ENCODE measurements at places on chromosomes 7 and 10.
A peak's percentile ranks its signal among the peaks of the same experiment; 100 is the strongest.

DNA sequence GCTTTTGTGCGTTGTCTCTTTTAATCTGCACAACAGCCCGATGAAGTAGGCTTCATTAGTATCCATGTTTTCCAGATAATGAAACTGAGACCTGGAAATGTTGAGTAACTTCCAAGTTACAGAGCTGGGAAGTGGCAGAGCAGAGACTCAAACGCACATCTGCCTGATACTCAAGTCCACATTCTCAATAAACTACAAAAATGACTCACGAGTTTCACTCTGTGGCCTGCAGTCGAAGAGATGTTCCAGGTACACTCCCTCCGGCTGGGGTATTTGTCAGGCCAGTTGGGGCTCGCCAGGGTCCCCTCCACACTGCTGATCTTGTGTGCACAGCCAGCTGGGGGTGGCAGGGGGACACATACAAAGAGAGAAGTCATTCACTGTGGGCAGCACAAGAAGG is 17.7 kb upstream of the OPALIN start:
- no peaks in the 10 kb centered on the region for H3K36me3 ChIP-seq
- no peak overlapping the region for H3K4me3 ChIP-seq
- no peak overlapping the region for H3K27ac ChIP-seq
- H3K4me1 ChIP-seq, result peaks cover 15% of the 10 kb centered on the region
- DNase-seq, result no peak

DNA sequence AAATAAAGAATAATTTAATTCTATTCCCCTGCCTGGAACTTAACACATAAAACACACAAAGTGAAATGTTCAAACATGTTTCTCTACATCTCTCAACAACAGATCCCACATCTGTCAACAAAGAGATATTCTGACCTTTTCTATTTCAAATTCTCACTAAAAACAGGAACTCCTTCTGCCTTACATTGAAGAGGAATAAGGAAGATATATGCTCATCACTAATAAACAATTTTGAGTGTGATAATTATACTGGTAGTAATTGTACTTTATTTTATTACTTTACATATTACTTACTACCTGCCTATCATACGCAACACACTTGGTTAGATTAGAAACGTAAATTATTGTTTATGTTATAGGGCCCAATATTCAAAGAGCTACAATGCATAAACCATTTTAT is 13.4 kb downstream of the AKR1C2 start:
- H3K27ac ChIP-seq, result no peak overlapping the region
- no peaks in the 10 kb centered on the region for H3K27me3 ChIP-seq
- H3K36me3 ChIP-seq, result no peaks in the 10 kb centered on the region
- DNase-seq, result no peak
- H3K4me1 ChIP-seq, result no peaks in the 10 kb centered on the region

DNA sequence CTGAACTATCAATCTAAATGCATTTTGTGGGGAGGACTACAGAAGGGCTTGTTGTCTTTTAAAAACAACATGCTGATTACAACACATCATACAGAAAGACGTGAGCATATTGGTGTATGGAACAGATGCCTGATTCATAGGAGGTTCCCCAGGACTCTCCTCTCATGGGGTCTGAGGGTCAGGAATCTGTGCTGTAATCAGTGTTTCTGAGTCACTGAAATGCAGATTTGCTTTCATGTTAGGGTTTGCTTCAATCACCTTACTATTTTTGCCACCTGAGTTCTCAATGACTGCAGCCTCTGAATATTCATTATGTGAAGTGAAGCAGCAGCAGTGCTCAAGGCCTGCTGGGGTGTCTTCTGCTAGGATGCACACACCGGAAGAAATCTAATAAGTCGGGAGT is 550 bp upstream of the ANK3 start:
- H3K4me3 ChIP-seq, result no peak overlapping the region
- no peaks in the 10 kb centered on the region for H3K36me3 ChIP-seq
- no peak overlapping the region for H3K27ac ChIP-seq
- peaks cover 10% of the 10 kb centered on the region for H3K4me1 ChIP-seq
- no peaks in the 10 kb centered on the region for H3K27me3 ChIP-seq

DNA sequence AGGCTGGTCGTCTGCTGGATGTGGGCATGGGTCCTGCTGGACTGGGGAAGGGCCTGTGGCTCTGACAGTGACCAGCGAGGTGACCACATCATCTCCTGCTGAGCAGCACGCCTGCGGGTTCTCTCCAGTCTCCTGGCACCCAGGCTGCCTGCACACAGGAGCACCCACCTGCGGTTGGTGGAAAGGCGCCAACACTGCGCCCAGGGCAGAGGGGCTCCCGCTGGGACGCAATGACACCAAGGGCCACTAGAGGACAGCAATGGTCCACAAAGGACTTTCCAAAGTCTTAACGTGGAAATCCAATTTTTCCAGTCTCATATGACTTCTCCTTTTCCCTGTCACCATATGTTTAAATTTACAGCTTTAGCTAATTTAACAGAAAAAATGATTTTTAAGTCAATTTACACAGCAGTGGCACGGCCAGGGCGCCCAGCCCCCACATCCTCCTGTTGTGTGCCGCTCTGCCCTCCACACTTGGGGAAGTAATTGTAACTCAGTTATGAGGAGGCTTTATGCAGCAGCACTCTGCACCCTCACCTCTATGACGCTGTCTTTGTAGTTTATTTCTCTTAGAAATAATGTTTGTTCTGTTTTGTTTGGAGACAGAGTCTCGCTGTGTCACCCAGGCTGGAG is 38.1 kb downstream of the CFAP46 start:
- peaks cover 16% of the 10 kb centered on the region for H3K4me1 ChIP-seq
- peak overlapping the region; percentile 3 for H3K4me3 ChIP-seq
- no peaks in the 10 kb centered on the region for H3K36me3 ChIP-seq
- H3K27ac ChIP-seq, result peak overlapping the region; percentile 5
- DNase-seq, result peak; percentile 68

- peak overlapping the region; percentile 21 for H3K4me3 ChIP-seq
- no peaks in the 10 kb centered on the region for H3K36me3 ChIP-seq
- H3K4me1 ChIP-seq, result peaks cover 11% of the 10 kb centered on the region
- no peak for DNase-seq
Observed at GRCh38 chr7:11831156-11831735, 752 bp downstream of the THSD7A start.

- H3K4me3 ChIP-seq, result no peak overlapping the region
- H3K4me1 ChIP-seq, result peaks cover 8% of the 10 kb centered on the region
- H3K27me3 ChIP-seq, result no peaks in the 10 kb centered on the region
- H3K27ac ChIP-seq, result no peak overlapping the region
- peaks cover 79% of the 10 kb centered on the region for H3K36me3 ChIP-seq
Observed at GRCh38 chr7:65397730-65398142, 24.1 kb downstream of the ZNF92 start.

GRCh38 chr7:27873981-27874957 is 134.3 kb downstream of the TAX1BP1 start:
- no peak overlapping the region for H3K27ac ChIP-seq
- DNase-seq, result no peak
- no peak overlapping the region for H3K4me3 ChIP-seq
- H3K27me3 ChIP-seq, result no peaks in the 10 kb centered on the region
- H3K36me3 ChIP-seq, result peaks cover 2% of the 10 kb centered on the region

GRCh38 chr10:73889014-73889413 is 14.7 kb upstream of the CAMK2G start:
- no peak overlapping the region for H3K27ac ChIP-seq
- H3K4me1 ChIP-seq, result peaks cover 12% of the 10 kb centered on the region
- no peak overlapping the region for H3K4me3 ChIP-seq
- no peaks in the 10 kb centered on the region for H3K36me3 ChIP-seq

- H3K27me3 ChIP-seq, result peaks cover 2% of the 10 kb centered on the region
- H3K4me3 ChIP-seq, result peak overlapping the region; percentile 71
- H3K36me3 ChIP-seq, result peaks cover 3% of the 10 kb centered on the region
- peaks cover 50% of the 10 kb centered on the region for H3K4me1 ChIP-seq
- H3K27ac ChIP-seq, result no peak overlapping the region
- DNase-seq, result no peak
Observed at GRCh38 chr7:28180031-28180363, 598 bp downstream of the JAZF1 start.

- H3K27me3 ChIP-seq, result no peaks in the 10 kb centered on the region
- no peak overlapping the region for H3K4me3 ChIP-seq
- H3K4me1 ChIP-seq, result peaks cover 4% of the 10 kb centered on the region
- no peaks in the 10 kb centered on the region for H3K36me3 ChIP-seq
- peak; percentile 19 for DNase-seq
Observed at GRCh38 chr7:18352339-18353255, 143.0 kb upstream of the HDAC9 start.

- H3K27me3 ChIP-seq, result peaks cover 20% of the 10 kb centered on the region
- no peak overlapping the region for H3K27ac ChIP-seq
- H3K4me3 ChIP-seq, result no peak overlapping the region
Observed at GRCh38 chr7:107643407-107643806, 17.2 kb upstream of the SLC26A4 start.

- H3K27ac ChIP-seq, result no peak overlapping the region
- peaks cover 49% of the 10 kb centered on the region for H3K27me3 ChIP-seq
- peaks cover 5% of the 10 kb centered on the region for H3K4me1 ChIP-seq
- DNase-seq, result no peak
- H3K4me3 ChIP-seq, result no peak overlapping the region
Observed at GRCh38 chr10:116269619-116270018, 3.4 kb downstream of the GFRA1 start.

GRCh38 chr7:141974831-141975230 is 1.3 kb upstream of the TAS2R38 start:
- H3K27ac ChIP-seq, result no peak overlapping the region
- H3K36me3 ChIP-seq, result no peaks in the 10 kb centered on the region
- no peaks in the 10 kb centered on the region for H3K27me3 ChIP-seq
- no peak for DNase-seq
- no peak overlapping the region for H3K4me3 ChIP-seq
- peaks cover 18% of the 10 kb centered on the region for H3K4me1 ChIP-seq

DNA sequence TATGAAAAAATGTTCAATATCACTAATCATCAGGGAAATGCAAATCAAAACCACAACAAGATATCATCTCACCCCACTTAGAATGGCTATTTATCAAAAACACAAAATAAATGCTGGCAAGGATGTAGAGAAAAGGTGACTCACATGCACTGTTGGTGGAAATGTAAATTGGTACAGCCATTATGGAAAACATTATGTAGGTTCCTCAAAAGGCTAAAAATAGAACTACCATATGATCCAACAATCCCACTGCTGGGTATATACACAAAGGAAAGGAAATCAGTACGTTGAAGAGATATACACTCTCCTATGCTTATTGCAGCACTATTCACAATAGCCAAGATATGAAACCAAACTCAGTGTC is 50.2 kb downstream of the CDK1 start:
- H3K4me3 ChIP-seq, result no peak overlapping the region
- H3K27ac ChIP-seq, result no peak overlapping the region
- peaks cover 11% of the 10 kb centered on the region for H3K4me1 ChIP-seq

DNA sequence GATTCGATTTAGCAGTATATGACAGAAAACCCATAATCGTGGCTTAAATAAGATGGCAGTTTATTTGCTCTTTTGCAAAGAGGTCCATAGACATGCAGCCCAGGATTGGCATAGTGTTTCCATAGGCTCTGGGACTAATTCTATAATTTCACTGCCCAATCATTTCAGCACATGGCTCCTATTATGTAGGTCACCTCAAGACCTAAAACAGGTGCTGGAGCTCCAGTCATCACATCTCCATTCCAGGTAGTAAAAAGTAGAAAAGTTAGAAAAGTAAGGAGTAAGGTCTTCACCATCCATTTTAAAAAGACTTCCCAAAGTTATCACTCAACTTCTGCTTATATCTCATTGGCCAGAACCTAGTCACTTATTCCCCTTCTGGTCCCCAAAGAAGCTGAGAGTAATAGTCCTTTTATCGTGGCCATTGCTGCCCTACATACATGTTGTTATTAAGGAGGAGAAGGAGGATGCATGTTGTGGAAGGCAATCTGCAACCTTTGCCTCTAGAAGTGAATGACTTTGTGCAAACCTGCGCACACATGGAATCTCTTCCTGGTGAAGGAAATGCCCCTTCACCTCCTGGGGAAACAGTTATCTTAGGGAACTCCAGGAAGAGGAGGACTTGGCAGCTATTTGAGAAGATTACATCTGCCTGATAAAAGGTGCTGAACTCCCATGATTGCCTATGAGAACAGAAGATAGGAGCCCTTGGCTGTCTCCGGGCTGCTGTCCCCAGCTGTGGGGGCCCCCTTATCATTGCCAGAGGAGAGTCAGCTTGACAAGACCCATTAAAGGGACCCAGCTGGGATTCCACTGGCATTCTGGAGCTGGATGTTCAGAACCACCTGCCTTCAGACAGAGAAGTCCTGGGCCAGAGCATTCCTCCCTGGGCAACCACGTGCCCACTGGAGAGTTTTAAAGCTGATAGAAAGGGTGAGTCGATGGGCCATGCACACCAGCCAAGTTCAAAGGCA is 330.6 kb upstream of the ZMIZ1 start:
- H3K27ac ChIP-seq, result no peak overlapping the region
- H3K4me3 ChIP-seq, result no peak overlapping the region
- H3K4me1 ChIP-seq, result peaks cover 14% of the 10 kb centered on the region
- H3K27me3 ChIP-seq, result peaks cover 9% of the 10 kb centered on the region
- DNase-seq, result no peak
- no peaks in the 10 kb centered on the region for H3K36me3 ChIP-seq

DNA sequence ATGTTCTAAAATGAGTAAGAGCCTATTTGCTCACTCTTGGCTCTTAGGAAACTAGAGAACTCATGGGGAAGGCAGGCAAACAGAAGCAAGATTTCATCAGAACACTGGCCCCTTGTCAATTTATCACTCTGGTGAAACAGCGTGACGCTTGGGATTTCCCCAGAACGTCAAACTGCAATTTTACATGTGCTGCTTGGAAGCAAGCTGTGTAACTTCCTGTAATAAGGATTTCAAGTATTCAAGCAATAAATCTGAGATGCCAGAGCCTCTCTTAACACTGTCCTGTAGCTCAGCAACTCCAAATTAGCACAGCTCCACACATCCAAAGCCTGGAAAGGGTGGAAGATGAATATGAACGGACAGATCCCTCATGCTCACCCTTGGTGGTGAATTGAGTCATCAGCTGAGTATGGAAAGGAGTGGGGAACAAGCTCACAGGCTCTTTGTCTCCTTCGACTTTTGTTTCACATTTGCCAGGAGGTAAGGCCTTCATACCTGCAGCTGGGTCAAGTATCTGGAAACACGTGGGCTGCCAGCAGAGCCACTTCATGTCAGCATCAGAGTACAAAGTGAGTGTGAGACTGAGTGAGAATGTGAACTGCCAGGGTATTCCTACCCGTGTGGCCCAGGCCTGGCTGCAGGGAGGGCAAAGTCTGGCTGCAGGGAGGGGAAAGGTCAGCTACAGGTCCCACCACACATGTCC is 140.4 kb upstream of the NAMPT start:
- no peaks in the 10 kb centered on the region for H3K27me3 ChIP-seq
- peak overlapping the region; percentile 76 for H3K4me3 ChIP-seq
- H3K27ac ChIP-seq, result peak overlapping the region; percentile 99
- DNase-seq, result peak; percentile 73
- H3K36me3 ChIP-seq, result peaks cover 16% of the 10 kb centered on the region

- H3K4me1 ChIP-seq, result no peaks in the 10 kb centered on the region
- no peaks in the 10 kb centered on the region for H3K27me3 ChIP-seq
- H3K4me3 ChIP-seq, result no peak overlapping the region
- no peak for DNase-seq
- H3K27ac ChIP-seq, result no peak overlapping the region
Observed at GRCh38 chr7:31466036-31466435, 47.9 kb upstream of the ITPRID1 start.

- no peaks in the 10 kb centered on the region for H3K4me1 ChIP-seq
- no peak for DNase-seq
- no peak overlapping the region for H3K4me3 ChIP-seq
- no peaks in the 10 kb centered on the region for H3K36me3 ChIP-seq
- no peak overlapping the region for H3K27ac ChIP-seq
Observed at GRCh38 chr7:120838281-120838682, 19.7 kb downstream of the TSPAN12 start.

- no peaks in the 10 kb centered on the region for H3K4me1 ChIP-seq
- H3K27ac ChIP-seq, result no peak overlapping the region
- no peaks in the 10 kb centered on the region for H3K36me3 ChIP-seq
- no peak overlapping the region for H3K4me3 ChIP-seq
- DNase-seq, result peak; percentile 13
- no peaks in the 10 kb centered on the region for H3K27me3 ChIP-seq
Observed at GRCh38 chr7:108114117-108114841, 15.9 kb downstream of the LAMB4 start.

- H3K4me1 ChIP-seq, result peaks cover 63% of the 10 kb centered on the region
- H3K27ac ChIP-seq, result no peak overlapping the region
- no peak overlapping the region for H3K4me3 ChIP-seq
Observed at GRCh38 chr7:138753610-138754009, 44.2 kb upstream of the TMEM213 start.
